Amniotic stem cell (primary cell): ENCODE measurements at places on chromosomes 6 and 20.
A peak's percentile ranks its signal among the peaks of the same experiment; 100 is the strongest.

- DNase-seq: no peak
Observed at GRCh38 chr6:72890233-72890632, 268.4 kb downstream of the KCNQ5 start.

DNA sequence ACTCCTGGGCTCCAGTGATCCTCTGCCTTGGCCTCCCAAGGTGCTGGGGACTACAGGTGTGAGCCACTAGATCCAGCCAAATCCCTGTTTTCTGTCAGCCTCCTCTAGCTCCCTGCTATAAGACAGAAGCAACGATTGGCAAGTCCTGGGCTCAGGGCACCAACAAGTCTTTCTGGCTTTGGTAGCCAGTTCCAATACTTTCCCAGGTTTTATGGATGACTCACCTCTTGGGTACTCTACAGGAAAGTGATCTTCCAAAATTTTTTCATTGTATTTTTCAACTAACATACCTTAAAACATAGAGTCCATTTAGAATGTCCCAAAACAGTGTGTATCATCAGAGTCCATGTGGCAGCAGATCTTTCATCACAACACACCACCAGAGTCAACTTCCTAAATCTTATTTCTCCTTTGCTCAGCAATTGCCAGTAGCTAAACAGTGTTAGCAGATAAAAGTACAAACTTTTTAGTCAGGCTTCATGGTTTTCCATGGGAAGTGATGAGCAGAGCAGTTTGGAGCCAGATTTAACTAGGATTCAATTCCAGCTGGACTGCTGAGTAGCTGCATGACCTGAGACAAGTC, 13.3 kb downstream of the GABBR1 start:
- DNase-seq: no peak

DNA sequence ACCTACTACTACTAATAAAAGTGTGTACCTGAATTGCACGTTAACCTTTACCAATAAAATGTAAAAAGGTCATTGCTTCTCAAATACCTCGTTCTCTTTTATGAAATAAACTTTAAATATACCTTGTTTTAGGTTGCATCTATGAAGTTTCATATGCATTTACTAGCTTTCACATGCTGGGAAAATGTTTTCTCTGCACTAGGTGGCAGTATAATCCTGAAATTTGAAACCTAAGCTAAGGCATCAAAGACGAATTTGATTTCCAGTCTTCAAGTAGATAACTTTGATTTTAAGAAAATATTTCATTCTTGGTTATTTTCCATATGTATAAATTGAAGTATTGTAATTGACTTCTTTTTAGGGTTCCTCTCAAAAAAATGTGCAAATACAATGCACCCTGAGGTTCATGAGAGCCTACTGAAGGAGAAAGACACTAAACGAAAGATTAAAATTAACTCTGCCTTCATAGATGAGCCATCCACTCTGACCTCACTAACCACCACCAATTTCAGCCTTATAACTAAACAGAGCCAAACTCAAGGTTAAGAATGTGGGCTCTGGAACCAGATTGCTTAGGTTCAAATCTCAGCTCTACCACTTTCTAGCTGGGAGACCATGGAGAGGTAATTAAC, 7.3 kb upstream of the COL9A1 start:
- DNase-seq: peak; percentile 17

DNA sequence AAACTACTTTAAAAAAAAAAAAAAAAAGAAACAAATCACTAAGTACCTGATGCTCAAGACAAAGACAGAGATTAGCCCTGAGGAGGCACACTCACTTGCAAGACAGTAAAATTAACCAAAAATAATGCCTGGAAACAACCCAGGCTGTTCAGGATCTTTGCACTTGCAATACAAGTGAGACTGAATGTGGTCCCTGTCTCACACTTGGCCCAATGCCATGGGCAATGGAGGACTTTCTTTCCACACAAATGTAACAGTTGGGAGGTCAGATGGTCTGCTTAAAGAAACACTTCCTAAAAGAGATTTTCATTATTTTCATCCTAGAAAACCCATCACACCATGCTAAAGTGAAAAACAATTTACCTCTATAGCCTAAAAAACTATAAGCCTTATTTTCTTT, 16.2 kb downstream of the STAU1 start:
- no peak for DNase-seq

DNA sequence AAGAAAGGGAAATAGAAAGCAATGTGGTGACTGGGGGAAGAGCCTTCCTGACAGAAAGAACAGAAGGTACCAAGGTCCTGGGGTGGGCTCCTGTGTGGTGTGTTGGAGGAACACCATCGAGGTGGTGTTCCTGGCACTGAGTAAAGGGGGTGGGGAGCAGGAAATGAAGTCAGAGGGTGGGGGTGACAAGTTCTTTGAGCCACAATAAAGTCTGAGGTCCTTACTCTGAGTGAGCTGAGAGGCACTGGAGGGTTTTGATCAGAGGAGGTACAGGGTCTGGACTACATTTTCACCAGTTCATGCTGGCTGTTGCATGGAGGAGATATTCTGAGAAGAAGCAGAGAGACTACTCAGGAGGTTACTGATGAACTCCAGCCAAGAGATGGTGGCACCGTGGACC, 198.2 kb downstream of the GMPR start:
- no peak for DNase-seq
